Transverse colon (tissue), 4 donors: ENCODE measurements at places on chromosomes 3 and 15. TPM values are rescaled to one million over a fixed set of nuclear protein-coding genes. Genes with fewer than 3 reads are reported as not detected.
A peak's percentile ranks its signal among the peaks of the same experiment; 100 is the strongest.

DNA sequence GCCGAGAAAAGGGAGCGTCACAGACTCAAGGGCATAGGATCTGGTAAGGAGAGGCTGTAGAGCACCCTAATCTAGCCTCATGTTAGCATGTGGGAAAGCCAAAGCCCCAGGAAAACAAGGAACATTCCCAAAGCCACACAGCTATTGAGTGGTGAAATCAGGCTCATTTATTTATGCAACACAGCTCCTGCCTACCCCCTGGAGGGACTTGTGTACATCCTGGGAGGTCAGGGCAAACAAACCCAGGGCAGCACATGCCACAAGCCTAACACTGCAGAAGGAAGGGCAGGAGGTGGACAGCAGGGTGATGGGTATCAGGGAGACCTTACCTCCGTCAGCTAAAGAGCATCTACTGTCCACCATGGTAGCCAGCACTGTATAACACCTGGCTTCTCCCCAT lies 283.5 kb downstream of the RPLP1 start:
- DNase-seq: no peak

DNA sequence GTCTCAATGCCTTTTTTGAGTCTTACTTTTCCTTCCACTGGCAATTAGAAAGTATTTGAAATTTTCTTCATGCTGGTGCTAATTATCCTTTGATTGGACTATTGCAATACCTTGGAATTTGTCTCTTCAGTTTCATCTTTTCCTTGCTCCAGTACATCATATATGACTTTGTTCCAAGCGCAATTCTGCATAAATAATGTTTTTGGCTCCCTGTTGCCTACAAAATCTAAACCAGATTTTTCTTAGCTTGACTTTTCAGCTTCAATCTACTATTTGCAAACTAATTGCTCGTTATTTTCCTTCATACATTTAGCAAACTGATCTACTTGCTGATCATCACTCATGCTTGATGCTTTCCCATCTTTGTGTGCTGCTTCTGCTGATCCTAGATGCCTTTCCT lies 230.8 kb upstream of the GPR149 start:
- DNase-seq: no peak

Gene ITIH1
- total RNA-seq: not detected

GRCh38 chr3:9072667-9073009 lies 109.4 kb upstream of the RAD18 start:
- no peak for DNase-seq

DNA sequence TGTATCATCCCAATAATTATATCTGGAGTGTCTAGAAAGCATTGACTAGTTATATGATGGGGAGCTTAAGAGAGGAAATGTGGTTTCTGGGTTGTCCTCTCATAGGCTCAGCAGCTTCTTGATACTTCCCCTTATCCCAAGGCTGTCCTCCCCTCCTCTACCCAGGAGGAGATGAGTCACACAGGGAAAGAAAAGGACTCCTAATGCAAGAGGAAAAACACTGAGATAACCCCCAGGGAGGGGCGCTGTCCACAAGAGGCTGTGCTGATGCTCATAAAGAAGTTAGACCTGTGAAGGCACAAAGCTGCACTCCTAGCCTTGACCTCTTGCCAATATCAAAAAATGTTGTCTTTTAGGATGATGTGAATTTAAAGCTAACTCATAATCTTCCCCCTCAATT lies 28.8 kb upstream of the GYG1 start:
- DNase-seq: no peak

Gene SLC6A1
- total RNA-seq: 0.20 TPM

DNA sequence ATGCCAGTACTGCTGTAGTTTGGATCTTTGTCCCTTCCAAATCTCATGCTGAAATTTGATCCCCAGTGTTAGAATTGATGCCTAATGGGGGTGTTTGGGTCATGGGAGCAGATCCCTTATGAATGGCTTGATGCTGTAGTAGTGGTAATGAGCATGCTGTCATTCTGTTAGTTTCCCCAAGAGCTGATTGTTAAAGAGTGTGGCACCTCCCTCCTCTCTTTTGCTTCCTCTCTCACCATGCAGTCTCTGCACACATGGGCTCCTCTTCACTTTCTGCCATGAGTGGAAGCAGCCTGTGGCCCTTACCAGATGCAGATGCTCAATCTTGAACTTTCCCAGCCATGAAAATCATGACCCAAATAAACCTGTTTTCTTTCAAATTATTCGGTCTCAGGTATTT lies 141.3 kb upstream of the DPPA4 start:
- no peak for DNase-seq

Gene GOLGA6A
- total RNA-seq: not detected

DNA sequence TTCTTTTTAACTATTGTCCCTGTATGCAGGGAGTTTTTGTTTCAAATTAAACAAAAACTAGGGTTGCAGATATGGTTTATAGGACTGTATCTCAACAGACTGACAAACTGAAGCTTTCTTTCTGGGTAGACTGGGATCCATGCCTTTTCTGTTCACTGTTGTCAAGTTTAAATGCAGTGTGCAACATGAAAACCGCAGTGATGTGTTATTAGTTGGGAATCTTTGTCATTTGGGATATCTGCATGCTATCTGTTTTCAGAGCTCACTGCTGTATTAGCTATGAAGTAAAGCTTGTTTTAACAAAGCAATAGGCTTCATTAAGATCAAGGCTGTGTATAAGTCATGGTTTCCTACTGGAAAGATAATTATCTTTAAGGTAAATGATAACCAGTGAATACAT lies 21.4 kb upstream of the MCF2L2 start:
- no peak for DNase-seq

Gene VPS13C
- total RNA-seq: 79.0 TPM

Gene C3orf85
- 1.5 TPM for total RNA-seq

GRCh38 chr3:13053420-13053819 lies 19.8 kb downstream of the IQSEC1 start:
- no peak for DNase-seq

- peak; percentile 45 for DNase-seq
Observed at GRCh38 chr15:34437687-34438086, at the start of gene GOLGA8A. Gene GOLGA8A, minus strand, starts transcription at chr15:34437808. Its CDS starts 48,117 bp downstream, at chr15:34389691.

Gene HRH1
- 6.7 TPM for total RNA-seq
